ENCODE measurements at places on chromosomes 4 and X.

GRCh38 chr4:168183717-168184571 lies 91.6 kb downstream of the ANXA10 start:
- DNase-seq = peak; percentile 51

GRCh38 chr4:18033111-18034085 lies 11.8 kb upstream of the LCORL start:
- DNase-seq = peak; percentile 55

GRCh38 chr4:53479736-53480525 lies 102.5 kb downstream of the FIP1L1 start:
- DNase-seq = no peak

DNA sequence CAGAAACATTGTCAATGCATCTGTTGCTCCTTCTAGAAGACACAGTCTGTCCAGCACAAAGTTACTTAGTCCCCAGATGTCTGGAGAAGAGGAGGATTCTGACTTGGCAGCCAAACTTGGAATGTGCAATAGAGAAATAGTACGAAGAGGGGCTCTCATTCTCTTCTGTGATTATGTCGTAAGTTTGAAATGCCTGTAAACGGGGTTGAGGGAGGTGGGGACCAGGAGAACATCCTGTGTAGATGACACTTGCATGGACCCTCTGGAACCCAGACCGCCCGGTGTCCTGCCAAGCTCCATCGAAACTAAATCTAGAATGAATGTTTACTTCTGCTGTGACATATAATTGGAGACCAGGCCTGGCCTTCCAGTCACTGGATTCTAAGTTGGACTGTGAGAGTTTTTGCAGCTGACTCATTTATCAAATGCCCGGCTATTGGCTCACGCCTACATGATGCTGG lies 45.0 kb upstream of the MSANTD1 start:
- DNase-seq = no peak

- no peak for DNase-seq
Measured at GRCh38 chr4:801436-802124, 24.3 kb downstream of the CPLX1 start.

DNA sequence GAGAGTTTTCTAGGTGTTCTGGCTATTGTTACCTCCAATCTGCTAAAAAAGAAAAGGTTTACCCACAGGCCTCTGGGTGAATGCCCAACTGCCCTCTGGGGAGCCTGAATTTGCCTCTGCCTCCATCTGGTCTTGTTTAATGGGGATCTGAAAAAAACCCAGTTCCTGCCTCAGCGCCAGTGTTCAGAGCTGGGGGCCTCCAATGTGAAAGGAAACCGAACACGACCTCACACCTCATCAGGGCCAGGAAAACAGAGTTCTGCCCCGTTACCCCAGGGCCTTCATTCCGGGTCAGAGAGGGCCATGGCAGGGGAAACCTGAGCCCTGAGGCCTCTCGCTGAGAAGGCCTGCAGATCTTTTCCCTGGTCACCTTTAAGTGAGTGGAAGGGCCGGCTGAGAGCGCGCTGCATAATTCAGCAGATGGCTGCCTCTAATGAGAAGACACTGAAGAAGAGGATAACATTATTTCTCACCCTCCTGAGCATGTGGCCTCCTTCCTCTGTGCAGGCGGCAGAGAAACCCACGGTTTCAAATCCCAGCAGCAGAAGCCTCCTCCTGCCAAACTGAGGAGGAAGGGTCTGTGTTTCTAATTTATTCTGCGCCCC lies 6.8 kb downstream of the SEPTIN6 start:
- peak; percentile 54 for DNase-seq

- DNase-seq = no peak
Measured at GRCh38 chrX:104659005-104659744, 93.2 kb downstream of the IL1RAPL2 start.

- peak; percentile 93 for DNase-seq
Measured at GRCh38 chrX:1502241-1502640, 34.7 kb downstream of the P2RY8 start.

- peak; percentile 37 for DNase-seq
Measured at GRCh38 chrX:109384699-109385098, 97.2 kb downstream of the GUCY2F start.

GRCh38 chrX:42442745-42443144 lies 335.2 kb downstream of the PPP1R2C start:
- DNase-seq = no peak

DNA sequence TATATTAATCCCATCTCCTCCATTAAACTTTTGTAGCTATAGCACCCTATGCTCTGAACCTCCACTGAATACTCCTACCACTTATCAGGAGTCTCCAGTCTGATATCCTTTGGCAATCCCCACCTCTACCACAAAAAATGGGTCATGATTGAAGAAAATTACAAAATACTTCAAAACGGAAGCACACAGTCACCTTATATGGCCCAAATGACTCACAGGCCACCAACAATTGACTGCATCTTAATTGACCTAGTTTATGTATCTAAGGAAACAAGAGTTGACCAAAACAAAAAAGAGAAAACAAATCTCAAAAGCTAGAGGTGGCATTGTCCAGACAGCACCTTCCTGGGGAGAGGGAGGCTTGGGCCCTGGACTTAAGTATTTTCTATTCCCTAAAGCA lies 120.0 kb upstream of the DIAPH2 start:
- no peak for DNase-seq

DNA sequence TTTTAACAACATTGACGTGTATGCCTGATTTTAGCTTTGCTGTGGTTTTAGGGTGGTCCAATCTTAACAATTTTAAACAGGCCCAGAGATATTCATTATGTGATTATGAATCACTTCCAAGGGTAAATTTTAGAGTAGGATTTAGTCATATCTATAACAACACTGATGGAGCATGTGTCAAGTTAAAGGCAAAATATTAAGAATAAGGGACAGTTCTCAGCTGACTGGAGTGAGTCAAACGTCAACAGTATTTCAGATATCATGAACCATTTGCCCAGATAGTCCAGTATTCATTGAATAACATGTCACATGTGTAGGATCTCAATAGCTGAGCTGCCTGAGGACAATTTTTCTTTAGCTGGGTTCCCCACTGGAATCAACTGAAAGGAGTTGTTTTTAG lies 61.3 kb upstream of the VCX2 start:
- no peak for DNase-seq

DNA sequence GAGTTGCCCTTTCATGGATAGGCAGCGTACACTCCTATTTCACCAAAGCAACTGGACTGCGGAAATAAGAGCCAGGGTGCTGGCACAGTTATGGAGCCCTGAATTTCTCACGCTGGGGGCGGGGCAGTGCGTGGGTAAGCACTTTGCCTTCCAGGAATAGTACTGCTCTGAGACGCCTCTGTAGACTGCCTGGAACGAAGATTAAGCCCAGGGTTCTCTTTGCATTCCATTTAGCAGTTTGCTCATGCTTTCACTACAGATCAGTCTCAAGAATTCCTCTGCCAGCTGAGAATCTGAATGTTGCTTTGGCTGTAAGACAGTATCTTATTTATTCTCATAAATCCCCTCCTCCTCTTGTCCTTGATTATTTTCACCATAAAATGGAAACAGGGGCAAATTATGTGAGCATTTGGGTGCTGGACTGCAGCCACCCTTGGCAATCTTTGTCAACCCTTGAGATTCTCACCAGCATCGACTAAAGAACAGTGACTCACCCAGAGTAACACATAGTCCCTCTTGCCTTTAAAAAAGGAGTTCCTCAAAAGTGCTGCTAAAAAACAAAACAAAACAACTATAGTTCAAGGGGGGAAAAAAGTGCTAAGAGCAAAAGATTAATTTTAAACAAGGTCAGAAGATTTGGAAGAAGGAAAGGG lies 88.9 kb upstream of the CITED1 start:
- DNase-seq = peak; percentile 30

DNA sequence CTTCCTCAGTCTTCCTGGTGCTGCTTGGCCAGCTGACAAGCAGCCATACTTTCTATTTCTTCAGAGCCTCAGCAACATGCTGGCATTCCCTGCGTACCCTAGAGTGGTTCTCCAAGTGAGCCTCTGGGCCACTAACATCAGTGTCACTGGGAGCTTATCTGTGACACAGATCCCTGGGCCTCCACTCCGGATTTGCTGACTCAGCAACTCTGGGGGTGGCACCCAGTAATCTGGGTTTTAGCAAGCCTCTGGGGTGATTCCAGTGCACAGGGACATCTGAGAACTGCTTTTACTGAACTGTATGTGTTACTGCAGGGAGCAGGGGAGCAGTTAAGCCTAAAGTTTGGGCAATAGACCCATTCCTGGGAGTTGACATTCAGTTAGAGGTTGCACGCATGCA lies 28.2 kb upstream of the HMGB3 start:
- DNase-seq = no peak

- no peak for DNase-seq
Measured at GRCh38 chr4:74039315-74039763, 850 bp upstream of the CXCL3 start.

DNA sequence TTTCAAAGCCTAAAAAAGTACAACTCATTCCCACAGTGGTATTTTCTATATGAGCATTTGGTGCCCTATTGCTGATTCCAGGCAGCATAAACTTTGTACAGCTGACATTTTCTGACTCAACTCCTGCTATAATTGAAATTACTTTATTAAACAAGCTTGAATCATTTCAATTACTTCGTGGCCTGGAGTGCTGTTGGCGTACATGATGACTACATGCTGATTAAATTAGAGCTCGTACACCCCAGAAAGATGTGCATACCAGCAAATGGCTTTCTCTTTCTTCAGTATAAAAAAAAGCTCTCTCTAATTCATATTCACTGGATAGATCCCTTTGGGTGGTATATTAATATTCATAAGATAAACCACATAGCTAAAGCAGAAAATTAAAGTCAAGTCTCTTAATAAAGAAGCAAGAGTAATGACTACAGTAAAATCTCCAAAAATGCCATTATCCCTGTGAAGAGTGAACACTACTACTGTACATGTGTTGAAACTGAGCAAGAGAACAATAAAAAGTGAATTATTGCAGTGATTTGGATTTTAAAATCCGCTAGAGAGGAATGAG lies 245.0 kb upstream of the IGFBP7 start:
- DNase-seq = no peak

DNA sequence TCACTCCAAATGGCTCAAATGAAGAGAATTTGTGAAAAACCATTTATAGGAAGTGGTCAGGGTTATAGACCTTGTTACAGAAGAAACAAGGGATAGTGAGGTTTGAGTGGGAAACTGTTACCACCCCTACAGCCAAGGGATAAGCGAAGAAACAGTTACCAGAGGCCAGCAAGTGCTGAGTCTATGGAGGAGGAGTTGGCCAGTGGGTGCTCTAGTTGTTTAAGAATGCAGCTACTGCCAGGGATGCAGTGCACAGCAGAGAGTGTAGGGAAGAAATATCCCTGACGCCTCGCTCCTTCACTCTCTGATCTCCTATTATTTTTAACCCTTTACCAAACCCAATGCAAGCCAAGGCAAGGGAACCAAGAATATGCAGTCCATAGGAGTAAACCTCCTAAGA lies 15.2 kb upstream of the SYTL4 start:
- no peak for DNase-seq

- no peak for DNase-seq
Measured at GRCh38 chrX:134971926-134972325, 18.9 kb upstream of the SMIM10 start.

DNA sequence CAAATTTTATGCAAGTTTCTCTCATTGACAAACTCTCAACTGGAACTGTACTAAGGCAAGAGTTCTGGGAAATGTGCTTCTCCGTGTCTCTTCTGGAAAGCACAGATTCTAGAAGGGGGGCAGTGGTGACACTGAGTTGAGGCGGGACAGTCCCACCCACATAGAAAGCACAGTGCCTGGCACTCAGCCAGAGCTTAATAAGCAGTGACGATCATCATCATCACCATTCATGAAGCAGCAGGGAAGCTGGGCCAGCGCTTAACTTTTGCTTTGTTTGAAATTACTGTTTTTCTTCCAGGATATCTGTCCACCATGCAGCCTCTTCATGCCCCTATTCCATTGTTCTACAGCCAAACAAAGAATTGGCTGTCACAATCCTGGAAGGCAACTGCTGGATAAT lies 60.3 kb downstream of the BEND2 start:
- DNase-seq = no peak

DNA sequence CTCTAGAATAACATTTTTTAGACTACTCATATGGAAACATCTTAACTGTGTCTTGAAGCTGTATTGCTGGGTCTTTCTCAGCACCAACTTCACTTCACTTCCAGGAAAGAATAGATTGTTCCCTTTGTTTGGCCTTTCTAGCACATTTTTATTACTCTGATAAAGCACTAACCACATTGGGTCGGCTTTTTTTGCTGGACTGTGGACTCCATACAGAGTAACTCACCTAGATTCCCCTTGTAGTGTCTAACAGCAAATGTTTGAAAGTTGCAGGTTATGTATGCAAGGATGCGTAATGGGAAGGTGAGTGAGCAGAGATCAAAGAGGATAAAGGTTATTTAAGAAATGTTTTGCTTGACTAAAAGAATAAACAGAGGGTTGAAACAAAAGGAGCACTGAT lies 101.2 kb downstream of the MMRN1 start:
- DNase-seq = no peak

DNA sequence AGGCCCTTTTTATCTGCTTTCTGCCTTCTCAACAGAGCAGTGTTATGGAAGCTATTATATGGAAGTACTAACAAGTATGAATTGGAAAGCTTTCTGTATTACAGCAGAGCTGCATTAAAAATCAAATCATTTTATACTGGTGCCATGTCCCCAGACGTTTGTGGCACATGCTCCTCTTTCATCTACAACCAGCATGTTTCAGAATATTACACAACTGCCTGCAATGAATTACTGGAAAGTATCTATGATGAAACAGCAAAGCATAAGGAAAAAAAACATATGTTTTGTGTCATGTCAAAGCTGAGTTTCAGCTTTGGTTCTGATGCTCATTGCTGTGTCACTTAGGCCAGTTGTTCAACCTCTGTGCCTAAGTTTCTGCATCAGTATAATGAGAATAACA lies 576.8 kb downstream of the GBA3 start:
- peak; percentile 36 for DNase-seq
